ENCODE measurements at places on chromosomes 4 and X.

DNA sequence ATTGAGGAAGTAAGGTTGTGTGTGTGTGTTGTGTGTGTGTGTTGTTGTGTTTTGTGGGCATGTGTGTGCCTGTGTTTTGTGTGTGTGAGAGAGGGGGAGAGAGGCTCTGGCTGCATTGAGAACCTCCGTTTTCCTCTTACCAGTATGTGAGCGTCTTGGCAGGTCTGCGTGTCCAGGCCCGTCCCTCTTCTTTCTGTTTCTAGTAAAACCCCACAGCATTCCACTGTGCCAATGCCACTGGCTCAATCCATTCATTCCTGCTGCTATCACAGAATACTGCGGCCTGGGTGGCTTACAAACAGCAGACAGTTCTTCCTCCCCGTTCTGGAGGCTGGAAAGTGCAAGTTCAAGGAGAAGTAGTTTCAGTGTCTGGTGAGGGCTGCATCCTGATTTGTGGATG, 15.5 kb upstream of the HTRA3 start:
- no peaks in the 10 kb centered on the region for H3K36me3 ChIP-seq
- no peak for DNase-seq
- no peak overlapping the region for H3K4me3 ChIP-seq

DNA sequence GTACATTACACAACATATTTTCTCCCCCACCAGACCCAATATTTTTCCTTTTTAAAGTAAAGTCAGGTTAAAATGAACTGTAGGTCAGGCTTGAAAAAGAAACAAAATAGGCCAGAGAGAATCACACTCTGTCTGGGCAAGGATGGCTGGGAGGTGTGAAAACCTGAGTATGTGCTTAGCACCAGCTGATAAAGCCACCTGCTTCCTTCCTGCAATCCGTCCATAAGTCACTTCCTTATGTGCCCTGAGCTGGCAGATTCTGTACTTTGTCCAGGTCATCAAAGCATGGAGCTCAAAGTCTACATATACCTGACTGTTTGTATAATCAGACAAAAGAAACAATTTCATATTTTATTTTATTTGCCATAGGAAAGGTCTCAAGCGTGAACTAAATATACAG, 37.7 kb downstream of the ANTXR2 start:
- peaks cover 1% of the 10 kb centered on the region for H3K4me1 ChIP-seq
- no peak overlapping the region for H3K4me3 ChIP-seq
- no peak for DNase-seq
- H3K27ac ChIP-seq: no peak overlapping the region
- no peaks in the 10 kb centered on the region for H3K36me3 ChIP-seq

DNA sequence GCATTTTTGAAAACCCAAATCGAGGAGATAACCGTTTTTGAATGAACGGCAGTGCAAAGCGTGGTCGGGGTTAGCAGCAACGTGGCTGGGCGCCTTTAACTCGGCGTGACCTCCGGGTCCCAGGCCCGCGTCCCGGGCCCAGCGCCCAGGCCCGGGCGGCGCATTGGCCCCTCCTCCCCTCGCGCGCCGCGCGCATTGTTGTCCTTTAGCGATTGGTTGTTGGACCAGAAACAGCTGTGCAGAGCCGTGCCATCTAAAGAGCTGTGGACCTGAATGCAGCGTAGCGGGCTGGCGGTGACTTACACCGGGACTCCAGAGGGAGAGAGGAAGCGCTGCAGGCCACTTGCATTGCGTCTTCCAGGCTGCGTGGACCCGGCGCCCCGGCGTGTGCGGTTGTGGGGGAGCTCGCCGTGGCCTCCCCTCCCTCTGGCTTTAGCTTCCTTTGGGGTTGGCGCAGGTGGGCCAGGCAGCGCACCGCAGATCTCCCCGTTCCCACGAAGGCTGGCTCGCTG, at the start of gene STOX2:
Gene STOX2 (plus strand): TSS at position 227 of the 512 bp plus-strand sequence. CDS start 1,484 bp downstream, outside the sequence.
- no peaks in the 10 kb centered on the region for H3K36me3 ChIP-seq
- peak; percentile 71 for DNase-seq
- H3K4me3 ChIP-seq: peak within 1 kb of the TSS; percentile 58
- no peak within 1 kb of the TSS for H3K27ac ChIP-seq
- H3K27me3 ChIP-seq: peaks cover 57% of the 10 kb centered on the region

- H3K4me1 ChIP-seq: no peaks in the 10 kb centered on the region
- no peak overlapping the region for H3K27ac ChIP-seq
- no peak overlapping the region for H3K4me3 ChIP-seq
- H3K27me3 ChIP-seq: no peaks in the 10 kb centered on the region
Measured at GRCh38 chrX:139945075-139945474, 12.2 kb upstream of the ATP11C start.

DNA sequence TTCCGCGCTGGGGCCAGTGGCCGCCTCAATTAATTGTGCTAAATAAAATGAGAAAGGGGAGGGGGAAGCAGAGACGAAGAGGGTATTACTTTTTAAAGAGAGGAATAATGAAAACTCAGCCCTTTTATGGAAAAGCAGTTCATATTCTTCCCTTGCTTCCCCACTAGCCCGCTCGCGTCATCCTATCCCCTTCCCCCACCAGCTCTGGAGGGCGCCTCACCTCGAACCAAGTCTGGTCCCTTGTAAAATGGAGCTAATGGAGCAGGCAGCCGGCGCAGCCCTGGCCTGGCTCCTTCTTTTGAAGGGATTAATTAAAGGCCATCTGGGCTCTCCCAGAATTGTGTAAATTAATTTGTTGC, 511 bp upstream of the NKX6-1 start:
- peaks cover 34% of the 10 kb centered on the region for H3K4me1 ChIP-seq
- H3K4me3 ChIP-seq: peak overlapping the region; percentile 78
- H3K27me3 ChIP-seq: peaks cover 97% of the 10 kb centered on the region
- H3K36me3 ChIP-seq: no peaks in the 10 kb centered on the region
- no peak for DNase-seq

DNA sequence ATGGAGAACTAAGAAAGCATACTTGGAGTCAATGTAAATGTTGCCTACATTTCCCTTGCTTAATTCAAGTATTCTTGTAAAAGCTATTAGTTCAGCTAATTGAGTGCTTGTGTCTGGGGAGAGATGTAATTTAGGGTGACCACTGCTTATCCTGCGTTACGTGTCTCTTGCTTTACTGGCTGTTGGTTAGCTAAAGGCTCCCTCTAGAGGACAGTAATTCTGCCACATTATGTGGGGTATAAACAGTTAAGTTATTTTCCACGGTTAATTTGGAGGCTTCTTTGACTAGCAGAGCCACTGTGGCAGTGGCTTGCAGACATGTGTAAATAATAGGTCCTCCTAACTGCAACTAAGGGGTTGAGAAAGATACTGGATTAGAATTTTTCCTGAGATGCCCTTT, 25.3 kb upstream of the NAF1 start:
- no peaks in the 10 kb centered on the region for H3K4me1 ChIP-seq
- no peak overlapping the region for H3K4me3 ChIP-seq
- DNase-seq: peak; percentile 4
- no peaks in the 10 kb centered on the region for H3K36me3 ChIP-seq

- DNase-seq: peak; percentile 73
- no peak overlapping the region for H3K27ac ChIP-seq
- no peaks in the 10 kb centered on the region for H3K4me1 ChIP-seq
- H3K27me3 ChIP-seq: no peaks in the 10 kb centered on the region
Measured at GRCh38 chr4:71126719-71127118, 133.3 kb downstream of the DCK start.

DNA sequence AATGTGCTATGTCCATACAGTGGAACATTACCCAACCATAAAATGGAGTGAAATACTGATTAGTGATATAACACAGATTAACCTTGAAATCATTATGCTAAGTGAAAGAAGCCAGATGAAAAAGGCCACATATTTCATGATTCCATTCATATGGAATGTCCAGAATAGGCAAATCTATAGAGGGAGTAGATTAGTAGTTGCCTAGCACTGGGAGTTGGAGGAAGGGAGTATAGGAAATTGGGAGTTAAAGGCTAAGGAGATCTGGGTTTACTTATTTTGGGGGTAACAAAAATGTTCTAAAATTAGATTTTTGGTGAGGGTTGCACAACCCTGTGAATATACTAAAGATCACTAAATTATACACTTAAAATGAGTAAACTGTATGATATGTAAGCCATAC, 26.8 kb downstream of the ENOX2 start:
- no peak overlapping the region for H3K27ac ChIP-seq
- H3K4me3 ChIP-seq: no peak overlapping the region
- no peak for DNase-seq
- H3K4me1 ChIP-seq: no peaks in the 10 kb centered on the region
- no peaks in the 10 kb centered on the region for H3K36me3 ChIP-seq

- DNase-seq: peak; percentile 82
- H3K27ac ChIP-seq: peak overlapping the region; percentile 49
- no peaks in the 10 kb centered on the region for H3K4me1 ChIP-seq
- H3K27me3 ChIP-seq: no peaks in the 10 kb centered on the region
Measured at GRCh38 chr4:88533937-88534750, 10.6 kb upstream of the PYURF start.

- H3K4me3 ChIP-seq: peak within 1 kb of the TSS; percentile 57
- H3K27ac ChIP-seq: peak within 1 kb of the TSS; percentile 69
- H3K36me3 ChIP-seq: no peaks in the 10 kb centered on the region
- peak; percentile 46 for DNase-seq
- no peaks in the 10 kb centered on the region for H3K27me3 ChIP-seq
- H3K4me1 ChIP-seq: peaks cover 2% of the 10 kb centered on the region
Measured at GRCh38 chr4:73836373-73837279, at the start of gene CXCL6. Gene CXCL6, plus strand, starts transcription at chr4:73836678. Its CDS starts 73 bp downstream, at chr4:73836751.

GRCh38 chrX:82734140-82734539, 774.0 kb upstream of the POU3F4 start:
- H3K27me3 ChIP-seq: no peaks in the 10 kb centered on the region
- H3K4me1 ChIP-seq: no peaks in the 10 kb centered on the region
- H3K36me3 ChIP-seq: no peaks in the 10 kb centered on the region
- H3K27ac ChIP-seq: no peak overlapping the region
- H3K4me3 ChIP-seq: no peak overlapping the region

DNA sequence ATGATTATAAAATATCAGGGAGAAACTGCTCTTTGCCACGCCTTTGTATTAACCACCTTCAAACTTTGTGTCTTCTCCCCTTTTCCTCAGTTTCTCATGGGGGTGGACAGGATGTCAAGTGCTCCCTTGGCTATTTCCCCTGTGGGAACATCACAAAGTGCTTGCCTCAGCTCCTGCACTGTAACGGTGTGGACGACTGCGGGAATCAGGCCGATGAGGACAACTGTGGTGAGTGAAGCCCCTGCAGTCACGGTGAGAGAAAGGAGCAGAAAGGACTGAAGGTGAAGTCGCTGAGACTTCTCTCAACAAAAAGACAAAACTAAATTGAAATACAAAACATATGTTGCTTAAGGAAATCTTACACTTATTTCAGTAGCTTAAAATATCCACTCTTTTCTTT, 50.9 kb downstream of the RXFP1 start:
- H3K27ac ChIP-seq: no peak overlapping the region
- no peaks in the 10 kb centered on the region for H3K36me3 ChIP-seq
- no peak for DNase-seq
- H3K4me3 ChIP-seq: no peak overlapping the region
- no peaks in the 10 kb centered on the region for H3K27me3 ChIP-seq

DNA sequence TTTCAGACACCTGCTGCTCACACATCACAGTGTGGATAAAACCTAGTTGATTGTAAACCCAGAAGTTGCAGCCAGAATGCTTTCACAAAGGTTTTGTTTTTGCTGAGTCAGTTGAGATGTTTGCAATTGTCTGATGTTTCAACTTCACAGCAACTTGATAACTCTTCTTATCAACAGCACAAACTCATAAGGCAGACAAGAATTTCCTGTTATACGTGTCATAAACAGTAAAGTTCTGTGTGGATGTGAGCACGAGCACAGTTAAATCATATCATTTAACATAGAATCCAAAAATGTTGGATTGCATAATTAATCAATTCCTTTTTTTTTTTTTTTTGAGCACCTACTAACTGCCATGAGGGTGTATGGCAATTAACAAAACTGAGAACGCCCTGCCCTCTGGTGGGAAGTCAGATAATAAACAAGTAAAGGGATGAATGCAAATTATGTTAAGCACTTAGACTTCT, 512.2 kb downstream of the PDHA2 start:
- H3K4me1 ChIP-seq: no peaks in the 10 kb centered on the region
- H3K27ac ChIP-seq: no peak overlapping the region
- H3K36me3 ChIP-seq: no peaks in the 10 kb centered on the region
- no peak overlapping the region for H3K4me3 ChIP-seq
- DNase-seq: peak; percentile 47

DNA sequence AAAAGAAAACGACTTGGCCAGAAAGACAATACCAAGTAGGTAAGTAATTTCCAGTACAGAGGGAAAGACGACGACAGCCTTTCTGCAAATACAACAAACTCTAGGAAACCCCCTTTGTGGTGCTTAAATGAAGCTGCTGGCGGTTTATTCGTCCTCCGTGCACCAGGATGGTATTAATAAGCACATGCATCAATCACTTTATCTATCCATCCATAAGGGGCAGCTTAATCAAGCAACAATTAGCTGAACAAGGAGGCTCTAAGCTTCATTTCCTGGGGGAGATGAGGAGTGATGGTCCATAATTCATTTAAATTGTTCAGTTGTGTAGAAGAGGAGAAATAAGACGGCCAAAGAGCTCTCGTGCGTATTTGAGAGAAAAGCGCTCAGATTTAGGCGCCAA, 26.2 kb downstream of the IRF2 start:
- no peak overlapping the region for H3K4me3 ChIP-seq
- peaks cover 12% of the 10 kb centered on the region for H3K4me1 ChIP-seq
- peaks cover 13% of the 10 kb centered on the region for H3K36me3 ChIP-seq

DNA sequence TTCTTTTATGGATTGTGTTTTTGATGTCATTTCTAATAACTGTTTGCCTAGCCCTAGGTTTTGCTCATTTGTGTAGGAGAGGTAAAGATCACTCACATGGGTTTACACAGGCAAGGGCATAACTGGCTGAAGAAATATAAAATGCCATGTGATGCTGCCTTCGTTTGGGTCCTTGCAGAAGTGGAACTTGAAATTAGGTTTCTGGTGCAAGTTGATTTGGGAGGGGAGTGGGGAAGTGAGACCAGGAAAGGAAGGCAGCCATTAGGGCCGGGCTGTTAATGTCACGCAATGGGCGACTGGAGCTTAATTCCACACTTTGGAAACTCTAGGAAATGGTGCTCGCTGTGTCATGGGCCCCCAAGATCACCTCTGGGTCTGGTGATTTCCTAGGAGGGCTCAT, 14.5 kb downstream of the CLCN4 start:
- no peaks in the 10 kb centered on the region for H3K27me3 ChIP-seq
- H3K36me3 ChIP-seq: no peaks in the 10 kb centered on the region
- DNase-seq: no peak

- no peak overlapping the region for H3K4me3 ChIP-seq
- H3K27ac ChIP-seq: no peak overlapping the region
- peak; percentile 82 for DNase-seq
Measured at GRCh38 chr4:46648088-46648744, 258.3 kb upstream of the GABRA2 start.

DNA sequence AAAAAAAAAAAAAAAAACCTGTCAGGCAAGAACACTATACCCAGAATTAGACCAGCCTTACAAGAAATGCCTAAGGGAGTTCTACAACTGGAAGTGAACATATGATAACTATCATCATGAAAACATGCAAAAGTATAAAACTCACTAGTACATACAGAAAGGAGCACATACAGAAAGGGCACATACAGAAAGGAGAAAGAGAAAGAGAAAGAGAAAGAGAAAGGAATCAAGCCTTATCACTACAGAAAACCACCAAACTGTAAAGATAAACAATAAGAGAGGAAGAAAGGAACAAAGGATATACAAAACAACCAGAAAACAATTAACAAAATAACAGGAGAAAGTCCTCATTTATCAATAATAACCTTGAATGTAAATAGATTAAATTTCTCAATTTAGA, 50.4 kb downstream of the PHKA1 start:
- no peaks in the 10 kb centered on the region for H3K27me3 ChIP-seq
- H3K4me3 ChIP-seq: no peak overlapping the region
- no peak overlapping the region for H3K27ac ChIP-seq
- no peak for DNase-seq
- H3K36me3 ChIP-seq: no peaks in the 10 kb centered on the region

GRCh38 chr4:7831330-7831729, 108.3 kb downstream of the AFAP1 start:
- peak overlapping the region; percentile 41 for H3K27ac ChIP-seq
- peaks cover 12% of the 10 kb centered on the region for H3K4me1 ChIP-seq
- H3K4me3 ChIP-seq: no peak overlapping the region
- no peaks in the 10 kb centered on the region for H3K27me3 ChIP-seq
- peaks cover 24% of the 10 kb centered on the region for H3K36me3 ChIP-seq
